Endothelial cell of umbilical vein (primary cell): ENCODE measurements at places on chromosomes 12 and 14. TPM values are rescaled to one million over a fixed set of nuclear protein-coding genes. Genes with fewer than 3 reads are reported as not detected.

The RILPL2 gene
- total RNA-seq: 4.6 and 7.2 TPM in 2 replicates

The KCNJ8 gene
- not detected in 2 replicates for total RNA-seq

The ERBB3 gene
- total RNA-seq: 0.11 TPM in 1 of 2 replicates, not detected in the other

The EXD2 gene
- total RNA-seq: 18.6 and 22.6 TPM in 2 replicates

The FGF6 gene
- not detected in 2 replicates for total RNA-seq

The INSM2 gene
- total RNA-seq: not detected in 2 replicates
